Activated naive CD4-positive, alpha-beta T cell (primary cell): ENCODE measurements at places on chromosomes 3 and 15.
A peak's percentile ranks its signal among the peaks of the same experiment; 100 is the strongest.

DNA sequence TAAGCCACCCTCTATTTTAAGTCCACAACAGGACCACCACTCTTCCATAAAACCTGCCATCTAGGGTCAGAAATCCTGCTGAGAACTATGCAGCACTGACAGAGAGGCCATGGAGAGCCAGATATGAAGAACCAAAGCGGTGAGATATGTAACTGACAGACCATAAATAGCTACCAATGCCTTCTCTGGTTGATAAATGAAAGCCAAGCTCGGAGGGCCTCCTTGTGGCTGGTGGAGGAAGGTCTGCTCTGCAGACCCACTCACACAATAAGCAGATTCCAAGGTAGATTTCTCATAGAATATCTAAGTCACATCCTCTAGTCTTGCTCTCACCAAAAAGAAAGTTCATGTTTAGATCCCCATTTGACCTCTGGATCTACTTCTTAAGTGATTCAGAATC is 38.9 kb downstream of the RYK start:
- DNase-seq: no peak

DNA sequence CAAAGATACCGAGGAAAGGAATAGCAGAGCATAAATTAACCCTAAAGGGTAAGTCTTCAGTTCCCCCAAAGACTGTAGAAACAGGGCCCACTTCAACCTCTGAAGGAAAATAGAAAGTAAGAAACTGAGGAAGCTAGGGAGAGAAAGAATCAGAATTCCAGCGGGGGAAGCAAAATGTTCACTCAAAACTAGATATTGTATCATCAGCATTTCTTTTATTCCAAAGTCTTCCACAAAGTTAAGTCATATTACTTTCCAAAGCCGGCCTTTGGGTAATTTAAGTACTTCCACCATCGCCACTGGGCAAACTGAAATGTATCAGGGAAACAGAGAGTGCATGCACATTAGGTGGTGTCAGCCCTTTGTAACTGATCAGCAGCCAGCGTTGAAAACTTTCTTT is 88.3 kb downstream of the RSL24D1 start:
- DNase-seq: no peak

GRCh38 chr15:84609818-84610525 is 9.2 kb downstream of the ZSCAN2 start:
- no peak for DNase-seq

- DNase-seq: no peak
Observed at GRCh38 chr3:47871389-47871788, 68.5 kb downstream of the DHX30 start.

DNA sequence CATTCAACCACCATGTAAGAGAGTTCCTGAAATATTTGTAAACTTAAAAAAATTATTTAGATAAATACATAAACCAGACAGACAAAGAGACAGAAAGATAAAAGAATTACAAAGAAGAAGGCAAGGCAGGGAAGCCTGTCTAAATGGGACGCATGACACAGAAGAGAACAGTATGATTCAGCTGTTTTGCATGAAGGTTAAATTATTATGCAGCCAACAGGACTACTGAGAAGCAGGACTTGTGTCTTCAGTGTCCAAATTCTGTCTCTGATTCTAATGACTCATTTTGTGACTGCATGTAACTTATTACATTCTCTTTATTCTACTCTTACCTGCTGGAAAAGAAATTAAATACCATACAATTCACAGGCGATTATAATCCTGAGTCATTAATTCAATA is 340.4 kb upstream of the KCNMB2 start:
- no peak for DNase-seq

DNA sequence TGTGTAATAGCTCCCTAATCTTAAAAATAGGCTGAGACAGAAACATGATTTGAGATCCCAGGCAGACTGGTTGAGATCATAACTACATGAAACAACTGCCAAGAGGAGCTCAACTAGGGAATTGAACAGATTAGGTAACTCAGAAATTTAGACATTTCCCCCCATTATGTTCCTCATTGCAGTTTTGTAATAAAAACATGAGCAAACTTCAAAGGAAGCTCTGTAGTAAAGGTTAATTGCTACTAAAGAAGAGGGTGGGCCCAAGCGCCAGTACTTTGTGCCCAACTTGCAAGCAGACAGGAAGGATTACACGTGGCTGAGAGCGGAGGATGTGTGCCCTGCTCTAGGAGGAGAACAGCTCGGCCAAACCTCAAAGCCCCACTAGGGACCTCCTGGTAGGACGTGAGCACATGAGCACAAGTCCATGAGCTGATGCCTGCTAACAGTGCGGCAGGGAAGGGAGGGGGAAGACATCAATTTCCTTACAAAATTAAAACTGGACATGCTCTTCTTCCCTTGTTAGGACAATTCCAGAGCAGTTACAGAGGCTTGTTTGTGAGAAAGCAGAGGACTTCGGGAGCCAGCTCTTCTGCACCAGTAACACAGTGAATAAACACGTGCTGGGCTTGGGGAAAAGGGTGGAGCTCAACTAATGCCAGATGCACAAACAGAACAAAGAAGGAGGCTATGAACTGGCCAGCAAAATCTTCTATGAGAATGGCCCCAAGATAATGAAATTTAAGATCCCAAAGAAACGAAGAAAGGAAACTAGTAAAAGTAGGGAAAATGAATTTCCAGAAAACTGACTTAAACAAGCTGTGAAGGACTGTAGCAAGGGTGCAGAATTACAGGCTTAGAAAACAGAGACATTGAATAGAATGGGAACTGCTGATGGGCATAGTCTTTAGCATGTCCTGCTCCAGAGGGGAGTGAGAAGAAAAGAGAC is 275.5 kb downstream of the MECOM start:
- DNase-seq: no peak

DNA sequence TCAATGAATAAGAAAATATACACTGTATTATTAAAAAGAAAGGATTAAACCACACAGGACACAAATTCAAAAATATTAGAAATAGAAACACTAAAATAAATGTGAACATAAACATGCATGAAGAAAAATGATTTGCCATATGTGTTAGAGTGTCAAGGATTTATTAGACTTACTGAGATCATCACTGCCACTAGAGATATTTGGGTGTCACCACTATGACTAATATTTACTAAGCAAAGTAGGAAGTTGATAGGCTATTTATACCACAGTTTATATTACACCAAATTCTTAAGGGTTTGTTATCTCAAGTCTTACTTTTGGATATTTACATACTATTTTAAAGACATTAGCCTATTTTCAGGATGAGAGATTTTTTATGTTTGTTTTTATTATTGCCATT is 575.0 kb upstream of the SGO1 start:
- no peak for DNase-seq

DNA sequence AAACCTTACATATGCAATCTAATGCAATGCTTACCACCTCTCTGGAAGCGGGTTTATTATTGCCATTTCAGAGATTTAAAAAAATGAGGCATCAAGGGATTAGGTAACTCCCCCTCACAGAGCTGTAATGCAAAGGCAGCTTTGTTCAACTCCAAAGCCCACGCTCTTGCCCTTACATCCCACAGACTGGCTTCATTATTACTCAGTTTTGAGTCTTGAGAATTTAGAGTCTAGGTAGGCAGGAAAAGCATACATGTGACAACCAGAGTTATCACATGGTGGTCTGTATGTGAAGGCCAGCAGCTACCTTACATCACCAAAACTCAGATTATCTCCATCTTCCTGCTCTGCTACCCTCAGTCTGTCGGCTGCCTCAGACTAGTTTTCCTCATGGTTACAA is 326.9 kb downstream of the UACA start:
- DNase-seq: no peak

GRCh38 chr15:78989701-78990240 is 44.9 kb upstream of the CTSH start:
- no peak for DNase-seq

DNA sequence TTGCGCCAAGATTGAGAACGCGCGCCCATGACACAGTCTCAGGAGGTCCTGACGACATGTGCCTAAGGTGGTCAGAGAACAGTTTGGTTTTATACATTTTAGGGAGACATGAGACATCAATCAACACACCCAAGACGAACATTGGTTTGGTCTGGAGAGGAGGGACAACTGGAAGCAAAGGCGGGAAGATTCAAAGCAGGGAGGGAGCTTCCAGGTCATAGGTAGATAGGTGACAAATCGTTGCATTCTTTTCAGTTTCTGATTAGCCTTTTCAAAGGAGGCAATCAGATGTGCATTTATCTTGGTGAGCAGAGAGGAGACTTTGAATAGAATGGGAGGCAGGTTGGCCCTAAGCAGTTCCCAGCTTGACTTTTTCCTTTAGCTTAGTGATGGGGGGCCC is 828.4 kb upstream of the DPPA4 start:
- no peak for DNase-seq

GRCh38 chr15:64224511-64224910 is 61.7 kb upstream of the PPIB start:
- DNase-seq: no peak

DNA sequence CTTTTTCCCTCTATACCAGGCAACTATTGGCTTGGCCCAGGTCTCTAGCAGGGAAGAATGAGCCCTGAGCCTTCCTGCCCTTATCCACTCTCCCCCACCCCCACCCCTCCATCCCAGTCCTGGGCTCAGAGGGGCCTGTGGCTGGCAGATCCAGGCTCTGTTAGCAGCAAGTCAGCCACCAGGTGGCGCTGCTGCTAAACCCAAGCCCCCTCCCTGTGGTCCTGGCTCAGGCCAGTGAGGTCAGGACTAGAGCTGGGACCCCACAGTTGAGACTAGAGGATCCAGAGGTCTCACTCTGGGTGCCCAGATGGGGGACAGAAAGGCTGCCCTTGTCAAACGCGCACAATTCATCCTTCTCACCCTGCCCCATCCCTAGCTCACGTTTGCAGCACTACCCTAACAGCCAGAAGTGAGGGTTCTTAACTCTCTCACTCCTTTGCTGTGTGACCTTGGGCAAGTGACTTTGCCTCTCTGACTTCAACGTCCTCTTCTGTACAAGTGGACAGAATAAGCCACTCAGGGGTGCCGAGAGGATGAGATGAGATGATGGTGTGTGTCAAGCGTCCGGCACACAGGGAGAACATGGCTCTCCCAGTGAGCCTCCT is 46.8 kb upstream of the SLC6A1 start:
- peak; percentile 24 for DNase-seq

DNA sequence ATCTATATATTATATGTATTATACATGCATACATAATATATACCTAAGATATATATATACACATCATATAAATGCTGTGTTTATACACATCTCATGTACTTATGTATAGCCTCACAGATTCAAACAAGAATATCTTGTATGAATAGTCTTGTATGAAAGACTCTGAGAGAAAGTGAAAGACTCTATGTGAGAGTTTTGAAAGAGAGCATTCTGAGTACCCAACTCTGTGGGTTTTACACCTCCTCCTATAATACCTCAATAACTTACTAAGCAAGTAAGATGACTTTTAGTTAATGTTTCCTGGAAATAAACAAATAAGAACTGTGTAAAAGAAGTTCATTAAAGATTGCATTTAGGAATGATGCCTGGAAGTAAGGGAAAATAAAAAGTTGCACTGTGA is 108.1 kb upstream of the GMNC start:
- no peak for DNase-seq

- DNase-seq: no peak
Observed at GRCh38 chr15:68781217-68781616, 39.5 kb downstream of the ANP32A start.

DNA sequence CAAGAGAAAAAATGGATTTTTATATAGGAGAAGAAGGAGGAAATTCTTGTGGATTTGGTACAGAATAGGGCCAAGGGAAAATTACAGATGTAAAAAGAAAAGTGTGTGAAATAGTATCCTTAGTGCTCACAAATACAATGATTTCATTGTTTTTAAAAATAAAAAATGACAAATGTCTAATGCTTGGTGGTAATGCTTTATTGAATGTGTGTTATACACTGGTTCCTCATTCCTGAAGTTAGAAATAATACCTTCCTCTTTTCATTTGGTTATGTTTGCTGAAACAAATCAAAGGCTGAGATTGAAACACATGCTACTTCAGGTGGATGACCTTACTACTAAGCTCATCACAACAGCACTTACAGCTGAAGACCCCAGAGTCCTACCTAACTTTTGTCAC is 37.7 kb upstream of the CCR2 start:
- no peak for DNase-seq

DNA sequence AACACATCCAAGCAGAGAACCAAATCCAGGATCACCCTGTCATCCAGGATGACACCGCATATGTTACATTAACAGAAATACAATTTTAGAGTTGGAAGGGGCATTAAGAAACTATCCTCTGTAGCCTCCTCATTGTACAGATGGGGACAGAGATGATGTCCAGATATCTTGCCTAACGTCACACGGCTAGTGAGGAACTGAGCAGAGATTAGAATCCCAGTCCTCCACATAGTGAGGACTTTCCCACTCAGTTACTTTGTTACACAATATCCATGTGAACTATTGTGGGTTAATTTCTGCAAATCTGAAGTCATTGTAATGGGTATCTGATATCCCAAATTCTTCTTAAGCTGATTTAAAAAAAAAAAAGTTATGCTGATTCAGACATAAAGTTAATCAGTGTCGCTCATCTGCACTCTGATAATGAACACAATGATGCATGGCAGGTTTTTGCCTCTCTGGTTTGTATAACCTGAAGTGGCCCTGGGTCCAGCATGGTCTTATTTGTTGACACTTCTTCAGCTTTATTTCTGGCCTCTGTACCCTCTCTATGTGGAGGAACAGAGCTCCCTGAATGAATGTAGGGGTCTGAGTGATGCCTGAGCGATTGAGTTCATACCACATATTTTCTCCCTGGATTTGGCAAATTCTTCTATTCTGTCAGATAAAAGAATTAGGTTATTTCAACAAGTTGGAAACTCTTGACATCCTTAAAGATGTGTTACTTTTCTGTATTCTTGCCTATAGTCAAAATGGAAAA is 76.0 kb upstream of the LIMD1 start:
- no peak for DNase-seq

GRCh38 chr15:83199288-83199687 is 8.3 kb downstream of the HDGFL3 start:
- DNase-seq: no peak

DNA sequence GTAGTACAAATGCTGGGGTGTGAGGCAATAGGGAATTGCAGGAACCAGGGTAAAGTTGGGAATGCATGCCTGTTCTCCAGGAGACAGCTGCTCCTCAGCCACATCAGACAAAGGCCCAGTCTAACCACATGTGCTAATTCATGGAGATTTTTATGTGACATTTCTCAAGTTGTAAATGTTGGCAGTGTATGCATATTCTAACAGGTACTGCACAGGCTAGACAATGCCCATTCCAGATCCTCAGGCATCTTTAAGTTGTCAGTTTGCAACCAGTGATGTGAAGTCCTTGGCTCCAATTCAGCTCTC is 84.9 kb downstream of the EEFSEC start:
- DNase-seq: no peak
